Type B pancreatic cell (in vitro differentiated cells): ENCODE measurements at places on chromosomes 13 and 19.

- no peak for DNase-seq
Measured at GRCh38 chr13:110396913-110397381, 89.9 kb downstream of the COL4A2 start.

DNA sequence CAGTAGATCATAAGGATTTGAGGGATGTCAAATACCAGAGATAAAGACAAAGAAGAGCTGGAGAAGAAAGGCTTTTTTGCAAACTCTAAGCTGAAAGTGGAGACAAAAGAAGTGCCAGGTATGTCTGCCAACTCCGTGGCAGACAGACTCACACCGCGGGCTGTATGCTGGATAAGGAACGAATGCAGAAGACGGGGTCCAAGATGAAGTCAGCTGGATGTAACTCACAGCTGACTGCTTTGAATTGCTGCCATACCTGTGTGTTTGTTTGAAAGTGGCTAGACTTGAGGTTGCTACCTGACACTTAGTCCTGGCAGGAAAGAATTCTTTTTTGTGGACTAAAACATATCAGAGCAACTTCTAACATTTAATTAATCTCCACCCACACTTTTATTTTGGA is 398.8 kb downstream of the DLEU7 start:
- no peak for DNase-seq

- no peak for DNase-seq
Measured at GRCh38 chr19:28966737-28967399, 246.1 kb downstream of the UQCRFS1 start.

DNA sequence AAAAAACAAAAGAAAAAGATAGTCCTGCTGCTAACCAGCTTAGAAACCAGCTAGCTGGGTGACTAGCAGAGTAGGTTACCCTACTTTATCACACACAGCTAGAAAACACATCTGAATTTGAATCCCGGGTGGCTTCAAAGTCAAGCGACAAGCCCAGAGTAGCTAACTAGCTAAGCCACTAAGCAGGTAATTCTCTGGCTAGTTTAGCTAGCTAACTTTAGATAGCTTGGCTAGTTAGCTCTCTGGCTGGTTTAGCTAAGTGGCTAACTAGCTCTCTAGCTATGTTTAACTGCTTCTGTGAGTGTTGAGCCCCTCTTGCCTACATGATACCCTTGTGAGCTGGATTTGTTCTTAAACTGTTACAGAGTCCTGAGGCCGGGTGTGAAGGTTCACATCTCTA is 12.4 kb downstream of the MYH14 start:
- no peak for DNase-seq

- no peak for DNase-seq
Measured at GRCh38 chr19:8393871-8394250, 3.7 kb downstream of the RAB11B start.

- DNase-seq, result no peak
Measured at GRCh38 chr19:41860419-41861115, 512 bp downstream of the RPS19 start.

DNA sequence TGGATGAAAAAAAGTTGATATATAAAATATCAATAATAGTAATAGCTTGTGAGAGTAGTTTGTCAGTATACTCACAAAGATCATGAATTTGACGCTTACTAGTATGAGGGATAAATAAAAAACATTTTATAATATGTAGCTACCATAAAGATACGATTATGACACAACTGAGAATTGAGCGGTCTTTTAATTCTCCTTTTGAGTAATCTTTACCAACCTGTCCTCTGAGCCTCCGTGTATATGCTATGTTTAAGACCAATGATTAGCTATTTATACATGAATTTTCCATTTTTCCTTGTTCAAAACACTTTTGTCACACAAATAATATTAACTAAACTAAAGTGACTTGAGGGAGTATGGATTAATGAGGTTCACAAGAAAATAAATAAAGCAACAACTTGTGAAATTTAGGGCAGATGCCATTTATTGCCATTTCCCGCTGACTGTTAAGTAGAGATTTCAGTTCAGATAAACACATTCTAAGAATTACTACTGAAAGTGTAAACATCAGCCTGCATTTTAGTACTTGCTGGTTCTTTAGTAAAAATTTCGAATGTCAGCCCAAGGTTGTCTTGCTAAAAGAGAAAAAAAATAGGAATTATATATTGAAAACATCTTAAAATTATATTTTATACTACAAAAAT is 6.2 kb upstream of the IRS2 start:
- DNase-seq, result no peak

DNA sequence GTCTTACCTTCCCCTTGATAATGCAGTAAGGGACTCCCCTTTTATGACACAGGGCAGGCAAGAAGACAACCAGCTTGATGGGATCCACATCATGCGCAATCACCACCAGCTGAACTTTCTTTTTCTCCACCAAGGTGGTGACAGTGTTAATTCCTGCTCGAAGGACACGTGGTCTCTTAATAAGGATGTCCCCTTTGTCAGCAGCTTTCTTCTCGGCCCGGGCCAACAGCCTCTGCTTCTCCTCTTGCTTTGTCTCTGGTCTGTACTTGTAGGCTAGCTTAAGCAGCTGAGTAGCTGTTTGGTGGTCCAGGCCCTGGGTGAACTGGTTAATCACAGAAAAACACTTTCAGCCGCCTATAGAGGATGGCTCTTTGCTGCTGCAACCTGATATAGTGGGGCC is 8.0 kb downstream of the ZNF431 start:
- DNase-seq, result no peak

DNA sequence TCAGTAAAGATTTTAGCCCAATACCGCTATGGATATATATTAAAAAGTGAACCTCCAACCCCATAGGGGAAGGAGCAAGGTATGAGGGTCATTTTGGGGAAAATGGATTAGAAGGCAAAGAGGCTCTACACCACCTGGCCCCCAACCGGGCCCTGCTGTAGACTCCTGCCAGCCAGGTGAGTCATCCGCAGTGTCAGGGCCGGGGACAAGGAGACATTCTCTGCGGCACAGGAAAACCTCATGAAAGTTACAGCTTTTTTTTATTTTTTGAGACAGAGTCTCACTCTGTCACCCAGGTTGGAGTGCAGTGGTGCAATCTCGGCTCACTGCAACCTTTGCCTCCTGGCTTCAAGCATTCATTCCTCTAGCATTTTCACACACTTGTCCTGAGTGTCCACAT is 32.0 kb downstream of the ZFR2 start:
- no peak for DNase-seq

DNA sequence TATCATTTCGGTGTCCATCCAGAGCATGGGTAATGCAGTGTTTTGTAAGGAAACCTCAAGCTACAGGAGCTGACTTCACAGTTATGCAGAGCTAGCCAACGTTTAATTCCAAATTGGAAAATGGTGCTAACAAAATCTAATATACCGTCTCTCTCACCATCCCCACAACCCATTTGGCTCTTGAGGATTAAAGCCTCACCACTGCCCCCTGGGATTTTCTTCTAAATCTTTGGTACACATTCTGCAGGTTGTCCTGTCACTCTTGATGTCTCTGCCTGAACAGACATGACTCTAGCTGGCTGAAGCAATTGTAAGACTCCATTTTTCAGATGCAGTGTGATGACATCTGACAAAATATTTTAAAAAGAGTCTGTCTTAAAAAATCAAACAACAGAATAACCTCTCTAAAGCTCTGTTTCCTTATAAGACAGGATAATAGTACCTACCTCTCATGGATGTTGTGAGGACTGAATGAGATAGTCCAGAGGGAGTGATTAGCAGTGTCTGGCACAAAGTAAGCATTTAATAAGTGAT is 451.8 kb downstream of the SUCLA2 start:
- no peak for DNase-seq

DNA sequence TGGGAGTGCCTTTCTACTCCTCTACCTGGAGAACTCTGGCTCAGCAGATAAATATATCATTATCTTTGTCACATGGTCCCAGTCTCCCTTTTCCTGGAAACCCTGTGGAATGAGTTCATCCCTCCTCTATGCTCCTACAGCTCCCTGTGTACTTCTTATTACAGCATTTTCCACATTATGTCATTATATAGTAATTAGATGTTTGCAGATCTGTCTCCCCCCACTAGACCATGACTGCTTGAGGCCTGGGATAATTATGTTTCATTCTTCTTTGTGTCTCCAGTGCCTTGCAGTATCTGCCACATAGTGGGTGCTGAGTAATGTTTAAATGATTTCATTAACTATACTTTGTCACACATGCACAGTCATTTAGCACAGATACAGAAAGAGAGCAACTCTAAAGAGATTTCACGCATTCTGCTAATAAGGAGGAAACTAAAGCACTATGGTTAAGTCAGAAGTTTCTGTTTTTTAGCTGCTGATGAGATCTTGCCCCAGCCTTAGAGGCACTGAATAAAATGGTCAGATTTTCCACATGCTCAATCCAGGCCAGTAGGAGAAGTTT is 66.1 kb upstream of the DIAPH3 start:
- no peak for DNase-seq

DNA sequence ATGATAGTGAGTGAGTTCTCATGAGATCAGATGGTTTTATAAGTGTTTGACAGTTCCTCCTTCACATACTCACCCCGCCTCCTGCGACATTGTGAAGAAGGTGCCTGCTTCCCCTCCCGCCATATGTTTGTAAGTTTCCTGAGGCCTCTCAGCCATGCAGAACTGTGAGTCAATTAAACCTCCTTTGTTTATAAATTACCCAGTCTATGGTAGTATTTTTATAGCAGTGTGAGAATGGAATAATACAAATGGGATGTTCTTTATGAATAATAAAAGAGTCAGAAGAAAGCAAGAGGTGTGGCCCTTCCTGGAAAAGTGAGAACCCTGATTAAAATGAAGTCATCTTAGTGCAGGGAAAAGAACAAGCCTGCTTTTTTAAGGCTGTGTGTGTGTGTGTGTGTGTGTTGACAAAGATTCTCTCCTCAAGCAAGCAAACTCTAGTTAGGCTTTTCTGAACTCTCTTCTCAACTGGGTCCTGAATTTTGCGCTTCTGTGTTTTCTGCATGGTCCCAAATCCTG is 18.8 kb upstream of the ARGLU1 start:
- no peak for DNase-seq

- DNase-seq, result no peak
Measured at GRCh38 chr19:4504891-4505569, 13.3 kb downstream of the PLIN4 start.

DNA sequence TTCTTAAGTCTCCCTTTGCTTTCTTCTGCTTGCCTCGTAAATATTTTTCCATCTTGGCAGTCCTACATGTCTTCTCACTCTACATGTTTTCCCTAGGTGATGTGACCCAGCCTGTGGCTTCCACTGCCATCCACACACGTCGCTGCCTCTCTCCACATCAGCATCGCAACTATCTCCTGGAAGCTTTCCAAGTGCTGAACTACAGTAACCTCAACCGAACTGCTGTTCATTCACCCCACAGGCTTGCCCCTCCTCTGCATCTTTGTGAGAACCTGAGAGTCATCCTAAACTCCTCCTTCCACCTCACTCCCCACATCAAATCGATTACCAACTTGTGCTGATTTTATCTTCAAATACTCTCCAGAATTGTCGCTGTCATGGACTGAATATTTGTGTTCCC is 41.2 kb upstream of the USPL1 start:
- no peak for DNase-seq

- no peak for DNase-seq
Measured at GRCh38 chr13:99391781-99392469, 84.7 kb upstream of the GPR183 start.

DNA sequence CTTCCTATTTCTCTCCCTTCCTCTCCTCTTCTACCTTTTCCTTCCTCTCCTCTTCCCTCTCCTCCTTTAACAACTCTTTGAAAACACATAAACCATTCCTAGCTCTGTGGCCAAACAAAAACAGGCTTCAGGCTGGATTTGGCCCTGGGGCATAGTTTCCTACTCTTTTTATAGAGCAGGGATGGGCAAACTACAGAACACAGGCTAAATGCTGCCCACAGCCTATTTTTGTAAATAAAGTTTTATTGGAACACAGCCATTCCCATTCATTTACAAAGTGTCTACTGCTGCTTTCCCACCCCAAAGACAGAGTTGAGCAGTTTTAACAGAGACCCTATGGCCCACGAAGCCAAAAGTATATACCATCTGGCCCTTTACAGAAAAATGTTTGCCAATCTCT is 35.4 kb downstream of the LHFPL6 start:
- no peak for DNase-seq

GRCh38 chr13:22454586-22454985 is 726.2 kb upstream of the SGCG start:
- no peak for DNase-seq

DNA sequence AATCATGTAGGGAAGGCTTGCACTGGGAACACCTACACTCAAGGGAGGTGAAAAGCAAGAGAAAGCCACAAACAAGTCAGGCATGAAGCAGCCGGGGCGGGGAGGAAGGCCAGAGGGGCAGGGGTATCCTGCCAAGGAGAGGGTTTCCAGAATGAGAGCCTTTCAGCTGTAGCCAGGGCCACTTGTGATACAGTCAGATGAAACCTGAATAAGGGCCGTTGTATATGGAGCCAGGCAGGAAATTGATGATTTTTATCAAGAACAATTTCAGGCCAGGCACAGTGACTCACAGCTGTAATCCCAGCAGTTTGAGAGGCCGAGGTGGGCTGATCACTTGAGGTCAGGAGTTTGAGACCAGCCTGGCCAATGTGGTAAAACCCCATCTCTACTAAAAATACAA is 4.4 kb downstream of the TRPM4 start:
- DNase-seq, result no peak

- DNase-seq, result no peak
Measured at GRCh38 chr19:7606289-7606688, 10.6 kb downstream of the CAMSAP3 start.

GRCh38 chr19:44866664-44867063 is 20.6 kb downstream of the NECTIN2 start:
- no peak for DNase-seq

GRCh38 chr19:29259153-29259552 is 46.2 kb upstream of the UQCRFS1 start:
- DNase-seq, result no peak

GRCh38 chr19:17332677-17333581 is 1.7 kb downstream of the ANO8 start:
- no peak for DNase-seq

- DNase-seq, result no peak
Measured at GRCh38 chr13:42494157-42494556, 79.8 kb upstream of the TNFSF11 start.
